Small intestine (tissue), 16 donors: ENCODE measurements at places on chromosomes 1 and 21.

DNA sequence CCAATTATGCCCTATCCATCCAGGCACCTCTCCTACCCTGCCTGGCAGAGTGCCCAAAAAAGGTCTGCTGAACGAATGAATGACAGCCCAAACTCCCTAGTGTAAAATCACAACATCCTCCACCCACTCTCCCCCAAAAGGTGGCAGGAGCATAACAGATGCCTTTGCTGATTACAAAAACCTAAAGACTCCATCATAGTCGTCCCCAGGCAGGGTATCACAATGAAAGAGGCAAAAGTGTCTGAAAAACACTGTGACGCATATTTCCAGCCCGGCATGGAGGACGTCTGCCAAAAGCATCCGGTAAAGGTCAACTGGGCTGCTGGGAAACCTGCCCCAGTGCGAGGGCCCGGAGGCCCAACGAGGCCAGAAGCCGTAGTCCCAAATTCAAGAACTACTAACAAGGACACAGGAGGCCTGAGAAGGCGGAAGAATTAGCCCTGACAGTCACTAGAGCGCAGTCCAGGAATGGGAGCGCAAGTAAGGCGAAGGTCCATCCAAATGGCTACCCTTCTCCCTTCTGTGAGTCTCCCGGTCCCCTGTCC is 576 bp downstream of the SMIM12 start:
- DNase-seq = no peak

DNA sequence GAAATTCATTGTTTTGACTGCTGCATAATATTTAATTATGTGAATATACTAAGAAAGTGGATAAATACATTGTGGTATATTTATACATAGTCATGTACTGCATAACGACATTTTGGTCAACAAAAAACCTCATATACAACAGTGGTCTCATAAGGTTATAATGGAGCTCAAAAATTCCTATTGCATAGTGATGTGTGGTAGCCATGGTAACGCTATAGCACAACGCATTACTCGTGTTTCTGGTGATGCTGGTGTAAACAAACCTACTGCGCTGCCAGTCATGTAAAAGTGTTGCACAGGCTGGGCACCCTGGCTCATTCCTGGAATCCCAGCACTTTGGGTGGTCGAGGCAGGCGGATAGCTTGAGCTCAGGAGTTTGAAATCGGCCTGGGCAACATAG is 52.6 kb upstream of the NHLH2 start:
- DNase-seq = no peak

- no peak for DNase-seq
These were observed 9.4 kb downstream of the NIPAL3 start for GRCh38 chr1:24424990-24425389.

DNA sequence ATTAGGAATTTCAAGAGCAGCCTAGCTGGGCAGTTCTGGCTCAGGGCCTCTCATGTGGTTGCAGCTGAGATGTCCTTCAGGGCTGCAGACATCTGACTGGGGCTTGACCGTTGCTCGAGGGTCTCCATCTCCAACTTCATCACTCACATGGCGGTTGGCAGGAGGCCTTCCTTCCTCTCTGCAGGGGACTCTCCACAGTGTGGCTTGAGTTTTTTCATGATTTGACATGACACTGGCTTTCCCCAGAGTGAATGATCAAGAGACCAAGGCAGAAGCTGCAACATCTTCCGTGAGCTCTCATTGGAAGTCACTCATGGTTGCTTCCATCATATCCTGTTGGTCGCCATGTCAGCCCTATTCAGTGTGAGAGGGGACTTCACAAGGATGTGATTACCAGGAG is 74.6 kb downstream of the RUNX3 start:
- no peak for DNase-seq

GRCh38 chr21:36883532-36884486 is 82.7 kb downstream of the HLCS start:
- DNase-seq = no peak

DNA sequence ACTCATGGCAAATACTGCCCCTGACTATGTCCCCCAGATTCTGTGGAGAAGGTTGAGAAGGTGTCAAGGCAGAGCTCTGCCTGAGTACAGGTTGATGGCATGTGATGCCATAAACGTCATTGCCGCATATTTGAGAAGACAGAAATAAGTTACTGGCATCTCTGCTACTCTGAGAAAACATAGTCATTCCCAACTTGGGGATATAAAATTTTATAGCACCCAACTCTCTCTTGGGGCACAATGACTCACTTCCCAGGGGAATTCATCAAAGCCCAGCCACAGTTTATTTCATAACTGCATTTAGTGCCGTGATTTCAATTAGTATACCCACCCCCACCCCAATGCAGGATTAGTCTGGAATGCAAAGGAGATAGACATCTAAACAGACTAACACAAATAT is 101.9 kb upstream of the TNR start:
- DNase-seq = no peak

DNA sequence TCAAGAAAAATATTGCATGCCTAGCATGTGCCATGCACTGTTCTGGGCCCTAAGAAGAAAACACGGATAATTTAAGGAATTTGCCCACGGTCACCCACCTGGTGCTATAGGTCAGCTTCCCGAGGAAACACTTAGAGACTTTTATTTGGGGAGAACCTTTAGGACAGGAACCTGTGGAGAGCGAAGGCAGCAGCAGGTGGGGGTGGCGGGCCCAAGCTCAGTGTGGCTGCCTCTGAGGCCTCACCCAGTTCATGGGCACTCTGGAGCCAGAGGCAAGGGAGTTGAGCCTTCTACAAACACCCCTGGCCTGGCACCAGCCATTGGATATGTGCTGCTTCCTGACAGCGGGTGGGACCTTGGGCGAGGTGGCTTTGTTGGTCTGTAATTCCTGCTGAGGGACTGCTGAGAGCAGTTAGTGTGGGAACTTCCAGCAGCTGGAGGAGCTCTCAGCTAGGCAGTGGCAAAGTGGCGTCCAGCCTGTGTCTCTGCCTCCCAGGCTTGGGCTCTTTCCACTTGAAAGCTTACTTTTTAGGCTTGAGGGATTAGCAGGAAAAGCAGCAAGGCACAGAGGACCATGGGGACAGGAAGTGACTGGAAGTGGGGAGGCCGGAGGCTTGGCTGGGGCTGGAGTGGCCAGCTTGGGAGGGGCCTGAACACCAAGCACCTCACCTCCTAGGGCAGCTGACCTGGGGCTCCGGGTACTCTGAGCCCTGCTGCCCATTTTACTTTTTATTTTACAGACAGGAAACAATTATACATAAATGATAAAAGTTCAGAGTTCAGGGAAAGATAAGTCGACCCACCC is 19.1 kb downstream of the MRPL37 start:
- peak; percentile 30 for DNase-seq

DNA sequence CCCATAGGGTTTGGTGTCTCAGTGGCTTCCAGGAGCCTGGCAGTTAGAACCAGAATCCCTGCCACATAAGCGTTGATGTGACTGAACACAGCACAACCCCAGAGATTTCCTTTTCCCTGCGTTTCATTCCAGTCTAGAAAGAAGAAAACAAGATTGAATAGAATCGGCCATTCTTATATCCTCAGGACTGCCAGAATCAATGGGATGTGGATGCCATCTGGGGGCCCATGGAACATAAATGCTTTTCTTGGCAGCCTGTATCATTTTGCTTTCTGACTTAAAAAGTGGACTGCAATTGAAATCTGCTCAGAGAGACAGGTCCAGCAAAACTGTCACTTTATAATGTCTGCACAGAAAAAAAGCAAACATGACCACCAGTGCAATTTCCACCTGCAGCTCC is 80.3 kb downstream of the DISC1 start:
- DNase-seq = no peak

DNA sequence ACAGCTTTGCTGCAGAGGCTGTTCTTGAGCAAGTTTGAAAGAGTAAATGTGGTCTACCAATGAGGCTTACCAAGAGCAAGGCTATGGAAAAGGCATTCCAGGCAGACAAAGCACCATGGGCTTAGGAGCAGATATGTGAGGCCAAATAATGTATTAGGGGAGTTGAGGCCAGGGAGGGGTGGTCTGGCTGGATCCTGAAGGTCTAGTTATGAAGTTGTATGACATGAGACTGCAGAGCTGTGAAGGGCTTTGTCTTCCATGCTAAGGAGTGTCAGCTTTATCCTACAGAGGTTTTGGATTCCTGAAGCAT is 51.8 kb upstream of the TSPAN2 start:
- no peak for DNase-seq

DNA sequence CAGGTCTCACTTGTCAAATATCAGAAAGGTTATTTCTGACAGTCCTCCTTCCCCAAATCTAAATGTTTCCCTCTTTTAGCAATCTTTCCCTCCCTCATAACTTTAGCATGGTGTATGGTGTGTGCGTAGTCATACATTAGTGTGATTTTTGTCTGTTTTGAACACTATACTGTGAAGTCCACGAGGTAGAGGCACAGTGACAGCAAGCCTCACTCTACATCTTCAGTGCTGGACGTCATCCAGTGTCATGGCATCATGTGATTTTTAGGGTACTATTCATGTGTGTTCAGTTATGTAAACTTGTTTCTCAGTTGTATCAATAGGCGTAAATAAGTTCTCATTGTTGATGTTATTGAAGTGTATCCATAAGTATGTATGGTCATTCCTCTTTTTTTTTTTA is 39.1 kb downstream of the DYRK1A start:
- no peak for DNase-seq
